Activated naive CD4-positive, alpha-beta T cell treated with Interleukin-2 at 50 U/mL for 16 hours (primary cell): ENCODE measurements at places on chromosomes 13 and 19.

DNA sequence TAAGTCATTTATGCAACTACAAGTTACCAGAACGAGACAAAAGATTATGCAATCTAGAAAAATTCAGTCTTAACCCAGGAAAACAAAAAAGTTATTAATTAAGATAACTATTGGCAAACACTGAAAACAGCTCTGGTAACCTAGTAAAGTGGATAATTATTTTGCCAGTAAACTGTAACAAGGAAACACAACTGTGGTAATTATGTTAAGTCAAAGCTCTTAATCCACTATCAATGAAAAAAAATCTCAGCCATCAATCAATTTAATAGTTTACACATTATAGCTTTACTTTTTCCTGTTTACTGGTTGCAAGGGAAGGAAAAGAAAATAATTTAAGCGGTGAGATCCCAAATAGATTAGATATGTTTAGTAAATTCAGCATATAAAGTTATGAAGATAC lies 11.2 kb downstream of the EXOSC8 start:
- DNase-seq: no peak

GRCh38 chr19:32164384-32164992 lies 180.9 kb upstream of the ZNF507 start:
- DNase-seq: no peak

- no peak for DNase-seq
Observed at GRCh38 chr13:66640231-66640630, 589.9 kb downstream of the PCDH9 start.

DNA sequence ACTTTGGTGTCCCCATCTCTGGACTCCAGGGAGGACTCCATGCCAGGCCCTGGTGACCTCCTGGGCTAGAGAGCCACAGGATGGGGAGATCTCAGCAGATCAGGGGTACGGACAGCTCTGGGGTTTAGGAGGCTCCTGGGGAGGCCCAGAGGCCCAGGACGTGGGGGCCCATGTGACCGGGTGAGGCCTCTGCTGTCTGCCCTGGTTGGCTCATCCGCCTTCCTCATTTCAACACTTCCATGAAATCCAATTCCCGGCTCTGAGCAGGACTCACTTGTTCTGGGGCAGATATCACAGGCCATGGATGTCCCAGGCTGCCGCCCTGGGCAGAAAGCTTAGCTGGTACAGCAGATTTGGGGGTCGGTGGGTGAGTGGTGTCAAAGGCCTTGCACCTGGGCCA lies 1.1 kb upstream of the PRAM1 start:
- DNase-seq: no peak

GRCh38 chr19:16383584-16384161 lies 59.0 kb downstream of the KLF2 start:
- DNase-seq: no peak

- no peak for DNase-seq
Observed at GRCh38 chr13:49579501-49579900, 5.9 kb downstream of the RCBTB1 start.

GRCh38 chr13:26811581-26811980 lies 51.0 kb upstream of the GPR12 start:
- no peak for DNase-seq

DNA sequence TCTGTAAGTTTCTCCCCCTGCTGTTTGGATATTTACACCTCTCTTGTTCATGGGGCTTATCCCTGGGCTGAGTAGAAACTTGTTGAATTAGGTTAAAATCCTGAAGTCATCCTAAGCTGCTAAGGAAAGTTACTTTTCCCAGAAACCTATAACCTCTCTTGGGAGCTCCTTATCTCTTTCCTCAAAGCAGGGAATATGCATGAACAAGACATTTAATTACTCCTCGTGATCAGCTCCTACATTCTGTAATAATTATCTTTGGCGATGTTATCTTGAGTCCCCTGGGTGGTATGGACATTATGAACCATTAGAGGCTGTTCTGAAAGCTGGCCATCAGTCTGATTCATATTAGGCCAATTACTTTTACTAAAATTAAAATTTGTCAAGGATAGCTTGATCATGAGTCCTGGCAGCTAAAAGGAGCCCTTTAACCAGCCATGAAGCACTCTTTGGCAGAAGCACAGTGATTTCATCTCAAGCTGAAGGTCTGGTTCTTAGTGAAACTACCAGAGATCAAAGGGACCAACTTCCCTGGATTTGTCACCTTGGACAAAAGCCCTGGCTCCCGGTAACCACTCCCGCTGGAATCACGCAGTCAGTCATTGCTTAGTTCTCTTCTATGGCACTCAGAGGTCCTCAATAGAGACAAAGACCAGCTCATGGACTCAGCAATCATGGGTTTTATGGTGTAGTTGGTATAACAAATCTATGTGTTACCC lies 811.8 kb downstream of the UQCRFS1 start:
- no peak for DNase-seq

DNA sequence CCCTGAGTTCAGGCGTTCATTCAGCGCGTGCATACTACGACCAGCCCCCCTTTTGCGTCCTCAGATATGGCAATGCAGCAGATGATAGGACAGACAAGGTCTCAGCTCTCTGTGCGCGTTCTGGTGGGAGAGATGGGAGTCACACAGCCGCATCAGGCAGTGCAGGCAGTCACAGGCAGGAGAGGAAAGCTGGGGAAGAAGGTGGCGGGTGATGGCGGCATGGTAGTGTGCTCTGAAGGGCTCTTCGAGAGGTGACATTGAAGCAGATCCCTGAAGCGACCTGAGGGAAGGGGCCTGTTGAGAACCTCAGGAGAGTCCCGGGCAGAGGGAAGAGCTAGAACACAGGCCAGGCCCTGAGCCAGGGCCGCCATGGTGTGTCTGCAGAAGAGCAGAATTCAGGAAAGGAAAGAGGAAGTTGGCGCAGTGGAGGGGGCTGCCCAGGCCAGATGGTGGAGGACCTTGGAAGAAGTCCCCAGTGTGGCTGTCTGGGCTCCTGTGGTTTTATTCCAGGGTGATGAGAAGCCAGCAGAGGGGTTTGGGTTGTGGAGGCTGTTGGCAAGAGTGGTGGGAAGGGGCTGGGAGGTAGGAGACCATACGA lies 3.5 kb downstream of the USF2 start:
- DNase-seq: no peak

DNA sequence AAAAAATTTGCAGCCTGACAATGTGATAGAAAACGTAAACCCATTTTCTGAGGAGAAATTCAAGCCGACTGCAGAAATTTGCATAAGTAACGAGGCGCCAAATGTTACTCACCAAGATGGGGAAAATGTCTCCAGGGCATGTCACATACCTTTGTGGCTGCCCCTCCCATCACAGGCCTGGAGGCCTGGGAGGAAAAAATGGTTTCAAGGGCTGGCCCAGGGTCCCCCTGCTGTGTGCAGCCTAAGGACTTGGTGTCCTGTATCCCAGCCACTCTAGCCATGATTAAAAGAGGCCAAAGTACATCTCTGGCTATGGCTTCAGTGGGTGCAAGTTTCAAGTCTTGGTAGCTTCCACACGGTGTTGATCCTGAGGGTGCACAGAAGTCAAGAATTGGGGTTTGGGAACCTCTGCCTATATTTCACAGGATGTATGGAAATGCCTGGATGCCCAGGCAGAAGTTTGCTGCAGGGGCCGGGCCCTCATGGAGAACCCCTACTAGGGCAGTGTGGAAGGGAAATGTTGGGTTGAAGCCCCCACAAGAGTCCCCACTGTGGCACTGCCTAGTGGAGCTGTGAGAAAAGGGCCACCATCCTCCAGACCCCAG lies 1842.3 kb downstream of the PCDH9 start:
- DNase-seq: no peak

DNA sequence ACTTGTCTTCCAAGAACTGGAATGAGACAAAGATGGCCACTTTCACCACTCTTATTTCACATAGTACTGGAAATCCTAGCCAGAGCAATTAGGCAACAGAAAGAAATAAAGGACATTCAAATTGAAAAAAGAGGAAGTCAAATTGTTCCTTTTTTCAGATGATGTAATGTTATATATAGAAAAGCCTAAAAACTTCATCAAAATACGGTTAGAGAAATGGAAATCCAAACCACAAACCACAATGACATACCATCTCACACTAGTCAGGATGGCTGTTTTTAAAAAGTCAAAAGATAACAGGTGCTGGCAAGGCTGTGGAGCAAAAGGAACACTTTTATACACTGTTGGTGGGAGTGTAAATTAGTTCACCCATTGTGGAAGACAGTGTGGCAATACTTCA lies 113.3 kb upstream of the SPRY2 start:
- DNase-seq: no peak

DNA sequence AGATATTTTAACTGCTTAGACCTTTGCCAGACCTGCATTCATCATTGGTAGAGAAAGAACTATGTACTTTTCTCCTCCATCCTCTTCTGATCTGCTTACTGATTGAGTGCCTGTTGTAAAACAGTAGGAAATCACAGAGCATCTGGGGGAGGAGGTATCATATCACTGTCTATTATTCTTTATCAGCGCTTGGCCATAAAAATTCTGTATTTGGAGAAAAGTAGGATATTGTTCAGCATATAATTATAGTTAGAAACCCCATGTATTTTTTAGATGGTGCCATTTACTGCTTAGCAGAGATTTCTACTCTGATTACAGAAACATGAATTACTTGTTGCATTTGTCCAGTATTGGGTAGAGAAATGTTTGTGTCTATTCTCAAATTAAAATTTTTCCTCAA lies 62.4 kb downstream of the URI1 start:
- no peak for DNase-seq

DNA sequence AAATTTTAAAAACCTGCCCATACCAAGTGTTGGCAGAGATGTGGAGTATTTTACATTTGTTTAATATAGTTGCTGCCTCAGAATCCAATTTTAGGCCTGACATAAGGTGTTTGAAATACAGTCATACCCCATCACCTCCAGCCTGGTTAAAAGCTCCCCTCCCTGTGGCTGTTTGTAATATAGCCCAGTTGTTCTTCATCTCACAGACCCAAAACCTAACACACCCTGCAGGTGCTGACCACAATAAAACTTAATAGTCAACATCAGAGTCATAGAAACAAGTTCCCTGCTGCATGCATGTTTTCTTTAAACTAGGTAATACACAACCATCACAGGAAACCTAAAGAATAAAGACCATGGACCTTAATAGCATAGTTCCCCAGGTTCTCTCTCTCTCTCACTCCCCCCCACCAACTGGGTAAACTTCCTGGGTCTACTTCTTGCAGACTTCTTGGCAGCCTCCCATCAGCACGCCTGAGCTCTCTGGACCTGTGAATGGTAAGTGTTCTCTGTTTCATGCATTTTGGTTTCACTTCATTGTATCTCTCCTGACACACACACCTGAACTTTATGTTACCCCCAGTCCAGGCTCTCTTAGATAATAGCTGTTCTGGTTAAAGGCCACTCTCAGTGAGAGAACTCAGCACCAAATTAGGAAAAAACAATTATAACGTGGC lies 1369.9 kb downstream of the EFNB2 start:
- no peak for DNase-seq

DNA sequence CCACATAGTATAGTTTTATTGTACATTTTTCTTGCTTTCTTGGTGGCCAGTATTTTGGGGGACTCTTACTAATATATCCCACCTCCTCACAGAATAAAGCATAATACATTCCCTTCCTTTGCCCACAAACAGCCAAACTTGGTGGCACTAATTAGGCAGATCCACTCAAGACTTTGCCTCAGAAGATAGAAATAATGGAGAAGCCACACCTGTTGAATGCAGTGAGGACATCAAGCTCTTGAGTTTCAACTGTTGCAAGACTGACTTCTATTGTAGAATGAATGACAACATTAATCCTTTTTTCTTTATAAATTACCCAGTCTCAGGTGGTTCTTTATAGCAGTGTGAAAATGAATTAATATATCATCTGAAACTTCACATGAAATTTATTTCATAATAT lies 1183.6 kb upstream of the ATXN8OS start:
- DNase-seq: no peak
